Stimulated activated CD8-positive, alpha-beta memory T cell treated with anti-CD3 and anti-CD28 coated beads, Interleukin-15, amount 100 ng/mL, for 24 hours (primary cell): ENCODE measurements at places on chromosomes 12 and 14.

DNA sequence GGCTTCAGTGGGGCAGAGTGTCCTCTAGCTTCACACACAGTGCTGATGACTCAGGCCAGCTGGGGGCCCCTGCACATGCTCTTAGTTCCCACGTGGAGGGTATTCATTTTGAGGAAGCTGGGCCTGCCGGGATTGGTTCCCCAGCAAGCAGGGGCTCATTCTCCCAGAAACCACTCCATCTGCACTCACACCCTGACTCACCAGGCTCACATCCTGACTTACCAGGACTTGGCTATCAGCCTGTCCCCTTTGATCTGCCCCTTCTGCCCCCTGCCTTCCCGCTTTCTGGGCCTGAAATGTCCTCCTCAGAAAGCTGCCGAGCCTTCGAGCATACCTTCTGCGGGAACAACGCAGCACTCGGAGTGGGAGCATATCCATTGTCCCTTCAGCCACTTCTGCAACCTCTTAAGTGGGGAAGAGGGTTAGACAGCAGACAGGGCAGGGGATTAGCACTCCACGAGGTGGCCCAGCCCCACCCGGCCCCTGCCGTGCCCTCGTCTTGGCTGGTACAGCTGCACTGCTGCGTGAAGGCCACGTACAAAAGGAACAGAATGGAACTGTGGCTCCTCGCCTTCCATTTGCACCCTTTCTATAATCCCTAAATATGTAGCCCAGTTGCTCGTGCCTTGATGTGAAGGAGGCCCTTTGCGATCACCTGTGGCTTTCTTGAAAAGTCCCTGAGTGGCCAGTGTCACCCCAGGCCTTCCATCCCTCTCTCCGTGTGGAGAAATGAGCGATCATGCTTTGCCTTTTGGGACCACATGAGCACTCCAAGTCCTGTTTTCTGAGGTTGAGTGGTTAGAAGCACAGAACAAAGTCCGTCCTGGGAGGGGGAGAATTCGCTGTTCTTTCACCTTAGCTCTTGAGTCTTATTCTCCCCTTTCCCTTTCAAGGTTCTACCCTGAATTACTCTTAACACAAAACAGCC, 26.1 kb downstream of the TPCN1 start:
- DNase-seq, result no peak

- no peak for DNase-seq
These were observed 196.6 kb downstream of the PCNX1 start for GRCh38 chr14:71103662-71104484.

GRCh38 chr14:77580964-77581505, 35.4 kb downstream of the SPTLC2 start:
- DNase-seq, result no peak

GRCh38 chr12:114666746-114667668, 17.0 kb downstream of the TBX3 start:
- no peak for DNase-seq

GRCh38 chr12:66931091-66931490, 252.2 kb upstream of the GRIP1 start:
- DNase-seq, result no peak

DNA sequence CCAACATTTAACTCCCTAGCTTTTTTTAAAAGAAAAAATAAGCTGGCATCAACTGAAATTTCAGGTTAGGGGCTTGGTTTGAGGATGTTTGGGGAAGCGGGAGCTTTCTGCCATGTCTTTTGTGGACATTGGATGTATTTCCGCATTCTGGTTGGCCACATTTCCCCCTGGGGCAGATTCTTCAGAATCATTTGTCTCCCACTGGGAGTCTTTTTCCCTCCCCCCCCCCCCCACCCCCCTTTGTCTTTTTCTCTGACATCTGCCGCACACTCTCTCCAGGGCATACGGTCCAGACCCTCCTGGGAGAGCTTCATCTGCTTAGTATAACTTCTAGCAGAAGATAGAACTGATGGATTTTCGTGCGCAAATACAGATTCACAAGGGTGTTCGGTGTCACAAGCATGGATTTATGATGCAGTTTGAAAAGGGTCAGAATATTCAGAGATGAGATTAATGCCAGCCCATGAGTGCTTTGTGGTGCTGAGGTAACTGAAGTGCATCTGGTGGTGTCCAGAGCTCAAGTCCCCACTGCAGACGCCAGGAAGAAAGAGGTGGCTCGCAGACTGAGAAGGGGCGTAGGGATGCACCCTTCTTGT, 40.2 kb downstream of the ETV6 start:
- no peak for DNase-seq

- DNase-seq, result no peak
These were observed 21.1 kb upstream of the PPP2R5E start for GRCh38 chr14:63564318-63564717.
